ENCODE measurements at places on chromosomes 7 and 10. TPM values are rescaled to one million over a fixed set of nuclear protein-coding genes. Genes with fewer than 3 reads are reported as not detected.

Gene SAP25
- 0.25 TPM for total RNA-seq

Gene FEZF1
- total RNA-seq = 0.25 TPM

Gene OR6V1
- total RNA-seq = not detected

Gene CPA2
- not detected for total RNA-seq

Gene SH2B2
- 14.0 TPM for total RNA-seq

Gene STEAP2
- 2.0 TPM for total RNA-seq

Gene PDK4
- total RNA-seq = 6.4 TPM

Gene ETV1
- 34.4 TPM for total RNA-seq

Gene MCMBP
- total RNA-seq = 40.8 TPM

Gene IL2RA
- total RNA-seq = not detected

Gene HHEX
- total RNA-seq = 2.0 TPM

Gene GIMAP7
- 1.5 TPM for total RNA-seq

Gene TSPAN12
- total RNA-seq = 3.9 TPM

Gene TFEC
- 0.49 TPM for total RNA-seq

Gene RAB19
- not detected for total RNA-seq

Gene ERLIN1
- 12.0 TPM for total RNA-seq

Gene APBB1IP
- total RNA-seq = 0.98 TPM

Gene MOGAT3
- total RNA-seq = not detected

Gene VWA2
- 2.2 TPM for total RNA-seq

Gene SYT15B
- under 0.01 TPM for total RNA-seq

Gene CLCN1
- not detected for total RNA-seq

Gene MICALL2
- 4.7 TPM for total RNA-seq

Gene GNAT3
- total RNA-seq = not detected

Gene MYL10
- not detected for total RNA-seq

Gene OPN4
- total RNA-seq = not detected

Gene CYP3A7
- total RNA-seq = not detected

Gene CFAP69
- 6.9 TPM for total RNA-seq

All from temporal lobe (tissue), 4 donors.